ENCODE measurements at places on chromosomes 16 and 17. TPM values are rescaled to one million over a fixed set of nuclear protein-coding genes. Genes with fewer than 3 reads are reported as not detected.

Gene CACNG5
- total RNA-seq = not detected

Gene PRSS8
- not detected for total RNA-seq

Gene CCL11
- total RNA-seq = not detected

Gene SLC5A10
- total RNA-seq = not detected

Gene ARL5C
- not detected for total RNA-seq

Gene GPR179
- total RNA-seq = 0.23 TPM

Gene CTF1
- 0.16 TPM for total RNA-seq

Gene SECTM1
- total RNA-seq = 0.74 TPM

Gene SMYD4
- 21.0 TPM for total RNA-seq

Gene IRF8
- total RNA-seq = 230 TPM

Gene MYCBPAP
- 0.56 TPM for total RNA-seq

Gene TLCD2
- 0.04 TPM for total RNA-seq

Gene TPPP3
- total RNA-seq = not detected

Gene PPL
- total RNA-seq = not detected

Gene NT5M
- total RNA-seq = 6.1 TPM

Gene METRNL
- total RNA-seq = 4.7 TPM

Gene LITAFD
- total RNA-seq = not detected

Gene DERL2
- total RNA-seq = 71.8 TPM

Gene LUC7L3
- total RNA-seq = 116 TPM

Gene ASIC2
- total RNA-seq = not detected

Gene KIF19
- total RNA-seq = not detected

Gene DDX42
- 107 TPM for total RNA-seq

Gene MMP28
- 0.50 TPM for total RNA-seq

Gene CCL17
- total RNA-seq = not detected

Gene TEFM
- 13.2 TPM for total RNA-seq

Gene ASB16
- total RNA-seq = not detected

All from activated naive CD8-positive, alpha-beta T cell treated with anti-CD3 and anti-CD28 coated beads for 36 hours (primary cell).